RWPE1 (cell line): ENCODE measurements at places on chromosomes 1 and 21.

DNA sequence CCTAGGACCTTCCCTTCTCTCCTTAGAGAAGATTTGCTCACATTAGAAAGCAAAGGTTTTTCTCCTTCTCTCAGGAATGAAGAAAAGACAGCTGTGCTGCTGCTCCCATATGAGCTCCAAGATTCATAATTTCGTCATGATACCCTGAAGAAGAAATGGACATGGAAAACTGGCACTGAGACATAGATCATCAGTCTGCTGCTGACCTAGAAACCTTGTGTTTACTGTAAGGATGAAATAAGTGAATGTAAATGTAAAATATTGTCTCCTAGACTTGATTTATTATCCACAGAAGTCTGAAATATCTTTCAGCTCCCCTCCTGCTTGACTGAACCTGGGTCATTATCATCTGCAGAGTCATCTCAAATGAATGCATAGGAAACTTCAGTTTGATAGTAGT lies 77.9 kb downstream of the ZC3H11B start:
- DNase-seq, result no peak

GRCh38 chr1:6221210-6221784 lies 14.5 kb downstream of the ICMT start:
- no peak for DNase-seq

GRCh38 chr1:108892356-108893140 lies 15.8 kb downstream of the GPSM2 start:
- DNase-seq, result no peak

DNA sequence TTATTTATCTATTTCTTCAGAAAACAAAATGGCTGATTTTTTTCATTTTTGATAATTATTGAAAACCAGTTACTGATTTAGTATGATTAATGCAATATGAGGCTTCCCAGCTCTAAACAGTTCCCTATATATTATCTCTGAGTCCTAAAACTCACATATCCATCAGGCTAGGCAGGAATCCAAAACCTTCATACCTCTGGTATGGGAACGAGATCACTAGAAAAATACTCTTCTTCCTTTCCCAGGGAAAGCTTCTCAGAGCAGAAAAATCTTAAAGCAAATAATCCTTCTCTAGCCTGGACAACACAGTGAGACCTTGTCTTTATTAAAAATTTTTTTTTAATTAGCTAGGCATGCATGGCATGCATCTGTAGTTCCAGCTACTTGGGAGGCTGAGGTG lies 42.5 kb downstream of the KDM5B start:
- DNase-seq, result no peak

DNA sequence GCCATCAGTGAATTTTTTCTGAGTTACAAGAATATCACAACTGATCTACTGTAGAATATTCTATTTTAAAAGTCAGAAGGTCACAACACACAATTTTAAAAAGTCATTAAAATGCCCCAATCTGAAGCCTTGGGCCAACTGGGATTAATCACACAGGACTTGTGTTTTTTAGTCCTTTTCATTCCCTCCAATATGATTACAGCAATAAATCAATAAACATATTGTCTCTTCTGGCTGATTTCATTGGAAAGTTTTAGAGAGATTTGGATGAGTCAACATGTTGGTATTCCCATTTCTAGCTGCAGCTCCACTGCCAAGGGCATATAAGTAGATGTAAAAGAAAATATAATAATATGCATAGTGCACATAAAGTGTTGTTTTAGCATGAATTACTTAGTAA lies 85.8 kb downstream of the NIBAN1 start:
- DNase-seq, result peak; percentile 43

GRCh38 chr21:41672543-41672915 lies 94.3 kb downstream of the RIPK4 start:
- DNase-seq, result no peak

GRCh38 chr1:85992791-85993190 lies 163.8 kb downstream of the COL24A1 start:
- no peak for DNase-seq

DNA sequence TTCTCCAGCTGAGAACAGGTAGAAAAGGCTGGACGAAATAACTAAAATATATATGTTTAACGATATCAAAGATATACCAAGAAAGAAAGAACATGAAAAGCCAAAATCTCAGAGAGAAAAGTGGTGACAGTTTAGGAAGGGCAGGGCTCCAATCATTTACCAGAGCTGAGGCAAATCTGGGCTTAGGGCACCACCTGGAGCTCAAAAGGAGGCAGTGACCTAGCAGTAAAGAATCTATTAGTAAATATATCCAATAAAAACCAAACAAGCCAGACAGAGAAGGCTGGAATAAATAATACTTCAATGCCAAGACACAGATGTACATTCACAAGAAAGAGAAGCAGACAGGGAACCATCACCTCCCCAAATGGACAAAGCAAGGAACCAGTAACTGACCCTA lies 43.5 kb downstream of the CHIA start:
- DNase-seq, result peak; percentile 49

DNA sequence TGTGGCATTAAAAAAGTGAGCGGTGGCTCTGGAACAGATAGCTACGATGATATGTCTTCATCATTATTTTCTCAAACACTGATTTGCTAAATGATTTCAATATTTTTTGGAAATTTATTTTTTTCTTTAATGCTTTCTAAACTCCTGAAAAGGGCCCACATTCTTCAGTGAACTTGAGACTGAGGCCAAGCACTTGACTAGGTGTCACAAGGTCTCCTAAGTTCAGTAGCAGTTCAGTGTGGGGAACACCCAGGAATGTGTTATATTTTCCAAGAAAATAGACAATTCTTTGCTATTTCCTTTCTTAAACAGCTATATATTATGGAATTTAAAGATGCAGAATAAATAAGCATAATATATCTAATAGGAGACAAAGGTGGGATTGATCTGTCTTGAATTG lies 850.9 kb downstream of the USP25 start:
- DNase-seq, result no peak

DNA sequence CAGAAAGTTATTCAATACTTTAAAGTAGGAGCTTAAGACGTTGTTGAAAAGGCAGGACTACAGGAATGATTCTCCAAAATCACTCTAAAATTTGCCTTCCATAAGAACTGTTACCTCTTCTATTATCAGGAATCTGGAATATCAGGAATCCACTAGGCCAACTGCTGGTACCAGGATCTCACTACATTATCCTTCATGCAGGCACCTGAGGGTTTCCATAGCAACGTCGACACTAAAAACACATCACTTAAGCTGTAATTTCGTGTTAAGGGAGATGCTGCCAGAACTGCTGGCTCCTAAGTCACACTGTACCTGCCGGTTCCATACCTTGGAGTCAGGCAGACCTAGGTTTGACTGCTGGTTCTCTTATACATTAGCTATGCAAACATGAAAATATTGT lies 139.7 kb upstream of the C1orf87 start:
- no peak for DNase-seq

DNA sequence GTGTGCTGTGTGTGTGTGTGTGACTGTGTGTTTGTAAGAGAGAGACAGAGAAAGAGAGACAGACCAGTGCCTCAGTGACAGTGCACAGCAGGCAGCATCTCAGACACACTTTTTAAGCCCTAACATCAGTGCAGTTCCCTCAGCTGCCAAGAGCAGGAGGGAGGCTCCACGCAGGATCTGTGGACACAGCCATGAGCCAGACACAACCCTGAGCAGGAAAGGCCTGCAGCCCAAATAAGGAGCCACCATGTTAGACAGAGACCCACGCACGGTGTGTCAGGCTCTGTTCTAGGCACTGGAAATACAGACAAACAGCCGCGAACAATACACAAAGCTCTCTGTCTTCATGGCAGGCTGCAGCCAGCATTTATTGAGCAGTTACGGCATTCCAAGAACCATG lies 445.5 kb downstream of the MATN1 start:
- DNase-seq, result no peak

DNA sequence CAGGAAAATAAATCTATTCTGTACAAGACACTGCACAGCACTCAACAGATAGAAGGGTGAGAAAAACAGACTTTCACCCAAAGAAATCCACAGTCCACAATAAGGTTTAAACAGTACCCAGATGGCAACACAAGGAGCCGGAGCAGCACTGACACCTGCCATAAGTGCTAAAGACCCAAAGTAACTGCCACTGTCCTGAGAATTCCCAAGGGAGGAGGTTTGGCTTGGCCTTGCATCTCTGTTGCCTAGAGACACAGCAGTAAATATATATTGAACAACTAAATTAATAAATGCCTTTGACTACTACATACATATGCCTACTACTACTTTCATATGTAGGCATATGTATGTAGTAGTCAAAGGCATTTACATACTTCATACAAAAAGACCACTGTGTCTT lies 68.0 kb downstream of the VAV3 start:
- DNase-seq, result no peak

DNA sequence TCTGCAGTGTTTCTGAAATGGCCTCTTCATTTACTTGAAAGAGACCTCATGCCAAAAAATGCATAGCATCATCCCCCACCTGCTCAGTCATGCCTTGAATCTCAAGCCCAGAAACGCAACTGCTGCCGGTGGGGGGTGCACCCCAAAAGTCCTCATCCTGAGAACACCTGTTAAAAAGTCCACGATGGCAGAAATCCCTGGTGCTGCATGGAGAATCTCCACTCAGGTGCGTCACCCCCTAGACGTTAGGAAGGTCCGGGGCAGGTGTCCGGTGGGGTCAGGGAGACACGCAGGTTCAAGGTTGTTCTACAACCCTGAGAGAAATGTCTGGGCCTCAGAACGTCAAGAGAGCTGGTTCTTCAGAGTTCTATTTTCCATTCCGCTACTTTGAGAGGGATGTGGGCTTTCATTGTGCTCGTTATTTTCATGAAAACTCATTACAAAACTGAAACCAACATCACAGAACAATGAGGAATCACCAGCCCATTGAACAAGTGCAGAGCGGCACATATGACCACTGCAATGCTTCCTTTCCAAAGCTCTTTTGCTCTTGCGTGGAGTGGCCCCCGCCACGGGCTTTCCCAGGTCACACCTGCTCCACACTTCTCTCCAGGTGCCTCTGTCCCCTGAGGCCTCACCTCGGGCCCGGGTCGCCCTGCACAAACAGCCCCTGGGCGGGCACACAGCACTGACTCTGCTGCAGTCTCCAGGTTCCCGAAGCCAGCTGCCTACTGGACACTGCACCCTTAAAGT lies 201.9 kb downstream of the TOMM20 start:
- no peak for DNase-seq

DNA sequence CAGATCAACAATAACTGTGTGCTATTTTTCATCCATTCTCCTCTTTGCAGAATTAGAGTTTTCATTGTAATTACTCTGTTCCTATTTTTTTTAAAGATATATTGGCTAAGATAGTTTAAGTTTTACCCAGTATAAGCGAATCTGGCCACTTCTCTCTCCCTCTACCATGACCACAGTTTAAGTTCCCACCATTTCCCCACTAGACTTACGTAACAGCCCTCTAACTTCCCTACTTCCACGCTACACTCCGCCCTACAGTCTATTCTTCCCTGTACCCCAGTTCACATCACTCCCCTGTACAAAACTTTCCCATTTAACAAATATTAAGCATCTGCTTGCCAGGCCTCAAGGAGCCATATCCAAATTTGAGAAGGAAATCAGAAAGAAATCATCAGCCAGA lies 16.5 kb downstream of the CTSK start:
- no peak for DNase-seq

GRCh38 chr21:43961382-43961909 lies 50.7 kb upstream of the TRAPPC10 start:
- DNase-seq, result no peak

- no peak for DNase-seq
Measured at GRCh38 chr1:9014475-9015375, 11.5 kb downstream of the SLC2A7 start.

DNA sequence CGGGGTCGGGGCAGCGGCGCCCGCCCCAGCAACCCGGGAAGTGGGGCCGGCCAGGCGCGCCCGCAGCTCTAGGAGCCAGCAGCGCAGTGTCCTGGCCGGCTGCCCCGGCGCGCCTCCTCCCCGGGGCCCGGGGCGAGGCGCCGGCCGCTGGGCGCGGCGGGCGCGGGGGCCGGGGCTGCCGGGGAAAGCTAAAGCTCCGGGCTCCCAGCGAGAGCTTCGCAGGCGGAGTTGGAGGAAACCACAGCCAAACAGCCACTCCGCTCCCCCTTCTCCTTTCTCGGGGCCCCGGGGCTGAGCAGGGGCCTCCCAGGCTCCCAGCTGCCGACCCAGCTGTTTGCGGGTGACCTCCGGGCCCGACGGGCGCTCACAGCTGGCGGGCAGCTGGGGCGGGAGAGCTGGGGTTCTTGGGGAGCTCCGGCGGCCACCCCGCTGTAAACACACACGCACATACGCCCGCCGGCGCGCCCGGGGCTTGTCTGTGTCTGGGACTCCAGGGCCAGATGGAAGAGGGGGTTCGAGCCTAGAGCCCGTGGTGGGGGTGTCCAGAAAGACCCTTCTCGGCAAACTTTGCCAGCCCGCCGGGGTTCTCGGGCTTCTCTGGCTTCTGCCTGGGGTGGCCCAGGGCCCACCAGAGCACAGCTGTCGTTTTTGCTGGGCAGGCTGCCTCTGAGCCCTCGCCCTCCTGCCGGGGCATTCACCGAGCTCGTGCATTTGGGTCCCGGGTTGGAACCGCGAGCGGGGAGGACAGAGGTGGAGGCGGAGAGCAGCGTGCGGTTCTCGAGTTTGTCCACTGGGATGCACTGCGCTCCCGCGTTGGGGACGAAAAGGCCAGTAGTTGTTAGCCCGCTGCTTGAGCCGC lies 1.5 kb downstream of the AJAP1 start:
- DNase-seq, result peak; percentile 76

- DNase-seq, result peak; percentile 78
Measured at GRCh38 chr1:116508984-116509980, 61.5 kb downstream of the CD58 start.

DNA sequence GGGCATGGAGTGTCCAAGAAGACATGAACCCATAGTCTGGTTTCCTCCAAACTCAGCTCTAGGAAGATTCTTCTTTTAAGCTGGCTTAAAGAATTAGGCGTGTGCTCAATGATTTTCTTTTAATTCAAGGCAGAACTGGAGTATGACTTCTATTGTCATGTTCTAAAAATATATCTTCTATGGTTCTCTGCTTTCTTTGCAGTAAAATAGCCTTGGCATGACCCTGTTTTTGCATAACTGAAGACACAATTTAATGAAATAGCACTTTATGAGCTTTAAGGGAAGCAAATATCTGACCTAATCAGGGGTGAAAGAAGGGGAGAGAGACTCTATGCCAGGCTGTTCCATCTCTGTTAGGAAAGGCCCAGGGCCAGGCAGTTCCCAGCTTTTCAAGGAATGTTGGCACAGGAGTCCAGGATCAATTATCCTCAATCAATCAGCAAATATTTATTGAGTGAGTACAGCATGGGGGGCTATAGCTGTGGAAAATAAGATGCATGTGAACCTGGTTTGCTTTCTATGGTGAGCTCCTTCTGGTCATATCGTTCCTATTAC lies 7.2 kb upstream of the CSF1 start:
- DNase-seq, result no peak
